ENCODE measurements at places on chromosomes 2 and 18.

DNA sequence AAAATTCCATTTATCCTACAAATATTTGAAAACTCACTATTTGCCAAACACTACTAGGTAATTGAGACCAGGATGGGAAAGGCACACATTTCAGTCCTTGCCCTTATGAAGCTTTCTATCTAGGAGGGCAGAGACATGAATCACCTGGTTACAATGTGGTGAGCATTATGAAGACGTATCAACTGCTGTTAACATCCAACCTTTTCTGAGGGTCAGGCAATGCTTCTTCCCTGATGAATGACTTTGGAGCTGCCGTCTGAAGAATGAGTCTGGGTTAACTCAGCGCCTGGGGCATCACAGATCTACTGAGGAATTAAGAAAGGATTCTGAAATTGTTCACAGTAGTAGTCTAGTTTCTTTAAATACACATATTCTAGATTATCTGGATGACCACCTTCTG lies 62.1 kb upstream of the NOSTRIN start:
- no peak for DNase-seq

DNA sequence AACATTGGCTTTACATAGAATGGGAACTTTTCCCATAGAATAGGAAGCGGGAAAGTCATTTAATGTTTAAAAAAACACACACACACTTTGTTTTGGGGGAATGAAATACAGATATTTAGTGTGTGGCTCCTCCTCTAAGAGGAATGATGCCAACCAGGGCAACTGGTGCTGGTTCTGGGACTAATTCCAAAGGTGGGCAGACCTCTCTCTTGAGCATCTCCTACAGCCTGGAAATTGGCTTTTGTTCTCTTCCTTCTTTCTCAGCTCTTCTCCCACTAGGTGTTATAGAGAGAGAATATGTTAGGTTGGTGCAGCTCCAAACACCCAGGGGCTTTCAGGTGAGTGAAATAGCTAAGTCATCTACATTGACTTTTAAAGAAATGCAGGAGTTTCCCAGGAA lies 190.1 kb downstream of the RAD51AP2 start:
- no peak for DNase-seq

- DNase-seq, result no peak
These were observed 24.0 kb downstream of the WIPF1 start for GRCh38 chr2:174573621-174574081.

DNA sequence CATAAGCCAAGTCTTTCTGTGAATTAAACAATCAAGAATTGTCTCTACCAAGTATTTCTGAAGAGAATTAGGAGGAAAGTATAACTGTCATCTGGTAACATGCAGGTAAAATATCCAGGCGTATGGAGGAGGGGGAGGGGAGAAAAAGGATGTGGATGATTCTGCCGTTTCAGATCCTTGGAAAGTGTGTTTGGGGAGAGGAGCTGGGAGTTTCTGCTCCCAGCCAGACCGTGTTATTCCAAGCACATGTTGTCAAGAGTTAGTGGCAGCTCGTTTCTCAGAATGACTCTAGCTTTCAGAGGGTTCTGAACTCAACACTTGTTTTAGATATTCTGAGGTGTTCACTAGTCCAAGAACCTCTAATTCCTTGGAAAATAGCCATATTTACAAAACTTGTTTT lies 137.6 kb downstream of the FAM124B start:
- no peak for DNase-seq

DNA sequence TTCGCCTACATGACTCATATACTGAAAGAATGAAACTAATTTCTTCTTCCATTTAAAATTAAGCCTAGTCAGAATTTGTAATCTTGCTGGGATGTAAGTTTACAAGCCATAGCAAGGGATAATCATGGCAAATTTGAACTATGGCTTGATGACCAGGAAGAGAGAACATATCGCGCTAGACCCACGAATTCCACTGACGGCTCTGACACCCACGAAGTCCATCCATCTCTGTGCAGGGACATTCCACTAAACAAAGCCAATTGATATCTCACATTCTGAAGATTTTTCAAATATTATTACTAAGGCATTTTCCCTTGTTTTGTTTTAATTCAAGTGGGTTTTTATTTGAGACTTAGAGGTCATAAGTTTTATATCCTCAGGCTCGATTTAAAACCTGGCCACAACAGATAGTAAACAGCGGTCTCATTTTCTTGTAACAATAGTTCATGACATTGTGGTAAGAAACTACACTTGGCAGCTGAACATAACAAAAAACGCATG lies 113.0 kb downstream of the QPCT start:
- no peak for DNase-seq

DNA sequence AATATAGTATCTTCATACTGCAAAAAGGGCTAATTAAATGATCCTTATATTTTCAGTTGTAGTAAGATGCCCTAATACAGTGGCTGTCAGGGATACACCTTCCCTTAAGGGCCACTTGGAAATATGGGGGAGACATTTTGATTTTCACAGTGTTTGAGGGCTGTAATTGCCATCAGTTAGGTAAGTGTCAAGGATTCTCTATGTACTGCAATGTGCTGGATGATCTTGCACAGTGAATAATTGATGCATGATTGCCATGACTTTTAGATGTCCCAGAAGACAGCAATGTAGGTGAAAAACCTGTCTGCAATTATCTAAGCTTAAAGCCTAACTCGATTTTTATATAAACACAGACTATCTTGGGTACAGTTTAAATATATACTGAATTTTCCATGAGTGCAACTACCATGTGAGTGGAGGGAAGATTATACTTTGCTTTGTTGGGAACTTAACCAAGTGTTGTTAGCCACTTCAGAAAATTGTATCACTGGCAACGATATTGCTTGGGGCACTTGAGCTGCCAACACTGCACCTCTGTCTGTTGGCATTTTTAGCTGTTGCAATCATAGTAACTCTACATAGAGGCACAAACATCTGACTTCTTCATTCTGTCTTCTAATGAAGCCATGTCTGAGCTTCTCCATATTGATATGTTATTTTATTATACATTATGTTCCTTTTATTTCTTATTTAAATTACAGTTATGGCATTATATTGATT lies 45.2 kb downstream of the MAIP1 start:
- DNase-seq, result no peak

GRCh38 chr2:11514081-11514730 lies 19.6 kb upstream of the GREB1 start:
- DNase-seq, result no peak

- no peak for DNase-seq
These were observed 760.0 kb downstream of the EPHA4 start for GRCh38 chr2:220811952-220812570.

DNA sequence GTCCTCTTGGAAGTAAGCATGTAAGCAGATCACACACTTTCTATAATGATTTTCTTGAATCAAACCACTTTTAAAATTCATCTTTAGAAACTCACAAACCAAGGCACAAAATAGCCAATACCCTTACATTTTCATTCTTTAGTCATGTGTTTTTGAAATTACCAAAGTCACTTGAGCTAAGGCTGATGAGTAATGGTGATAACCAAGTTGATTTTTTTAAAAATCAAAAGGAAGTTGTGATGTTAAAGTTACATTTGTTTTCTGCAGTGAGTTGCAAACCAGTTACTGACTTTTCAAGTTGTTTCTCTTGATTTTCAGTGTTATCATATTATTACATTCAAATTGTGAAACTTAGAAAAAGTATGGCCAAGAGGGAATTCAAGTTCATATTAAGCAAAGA lies 21.5 kb upstream of the IL18RAP start:
- DNase-seq, result no peak

- no peak for DNase-seq
These were observed 53.6 kb upstream of the CAB39 start for GRCh38 chr2:230658877-230659652.

- no peak for DNase-seq
These were observed 3.0 kb upstream of the GBX2 start for GRCh38 chr2:236171181-236171679.

DNA sequence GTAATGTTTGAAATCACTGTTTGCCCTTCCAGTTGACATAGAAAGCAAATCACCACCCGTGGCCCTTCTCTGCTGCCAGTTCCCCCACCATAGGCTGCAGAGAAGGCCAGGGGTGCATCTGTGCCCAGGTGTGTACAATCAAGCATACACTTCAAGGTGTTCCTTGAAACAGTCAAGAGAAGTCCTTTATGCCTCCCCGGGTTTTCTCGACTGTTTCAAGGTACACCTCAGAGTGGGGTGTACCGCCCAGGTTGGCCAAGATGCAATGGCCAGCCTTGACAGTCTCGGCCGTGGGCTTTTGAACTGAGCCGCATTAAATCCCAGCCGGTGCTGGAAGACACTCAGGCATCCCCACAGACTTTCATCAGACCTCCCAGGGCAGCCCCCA lies 21.0 kb upstream of the ATP9B start:
- no peak for DNase-seq

- peak; percentile 39 for DNase-seq
These were observed at the start of gene MRPS5 for GRCh38 chr2:95121407-95122196. TSS of gene MRPS5 (minus strand) at chr2:95121808. CDS start at chr2:95121791, 17 bp downstream.

DNA sequence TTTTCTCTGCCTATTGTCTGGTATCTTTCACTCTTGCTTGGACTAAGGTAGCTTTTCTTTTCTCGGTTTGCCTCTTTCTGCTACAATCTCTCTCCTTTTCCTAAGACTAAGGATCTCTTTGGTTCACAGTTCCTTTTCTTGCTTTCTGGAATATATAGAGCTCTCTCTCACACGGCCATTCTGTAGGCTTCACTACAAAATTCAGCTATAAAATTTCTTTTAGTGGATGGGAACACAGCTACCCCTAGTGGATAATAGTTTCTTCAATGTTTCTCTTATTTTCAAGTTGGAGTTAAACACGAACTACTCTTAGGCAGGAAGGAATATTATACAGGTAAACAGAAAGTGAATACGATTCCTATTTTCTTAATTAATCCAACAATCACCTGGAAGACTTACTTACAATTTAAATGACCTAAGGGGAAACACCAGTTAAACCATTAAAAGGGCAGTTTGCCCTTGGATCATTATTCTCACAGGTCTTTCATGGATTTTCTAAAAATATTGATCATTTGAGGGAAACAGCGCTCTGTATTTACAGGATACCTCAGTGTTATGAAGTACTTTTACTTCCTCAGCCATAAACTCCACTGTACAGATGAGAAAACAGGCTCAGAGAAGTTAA lies 140.5 kb downstream of the LRP2 start:
- no peak for DNase-seq
